ENCODE measurements at places on chromosomes 16 and 17.

DNA sequence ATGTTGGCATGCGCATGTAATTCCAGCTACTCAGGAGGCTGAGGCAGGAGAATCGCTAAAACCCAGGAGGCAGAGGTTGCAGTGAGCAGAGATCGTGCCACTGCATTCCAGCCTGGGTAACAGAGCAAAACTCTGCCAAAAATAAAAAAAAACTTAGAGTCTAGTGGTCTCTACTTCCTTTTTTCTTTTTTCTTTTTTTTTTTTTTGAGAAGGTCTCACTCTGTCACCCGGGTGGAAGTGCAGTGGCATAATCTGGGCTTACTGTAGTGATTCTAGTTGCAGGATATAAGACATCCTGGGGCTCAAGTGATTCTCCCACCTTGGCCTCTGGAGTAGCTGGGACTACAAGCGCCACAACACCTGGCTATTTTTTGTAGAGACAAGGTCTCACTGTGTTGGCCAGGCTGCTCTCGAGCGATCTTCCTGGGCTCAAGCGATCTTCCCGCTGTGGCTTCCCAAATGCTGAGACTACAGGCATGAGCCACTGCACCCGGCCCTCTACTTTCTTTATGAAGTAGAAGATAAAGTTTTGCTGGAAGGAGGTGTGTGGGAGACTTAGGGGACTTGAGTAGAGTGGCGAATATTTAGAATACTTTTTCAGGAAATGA is 47.9 kb upstream of the TAOK1 start:
- DNase-seq: no peak

- no peak for DNase-seq
Measured at GRCh38 chr17:65753348-65753747, 191.9 kb upstream of the AXIN2 start.

GRCh38 chr17:9636501-9636900 is 8.8 kb upstream of the USP43 start:
- no peak for DNase-seq

GRCh38 chr16:67884684-67885083 is at the start of gene NRN1L:
Gene NRN1L (plus strand): TSS chr16:67884885. CDS start chr16:67884904, 19 bp downstream.
- peak; percentile 95 for DNase-seq

DNA sequence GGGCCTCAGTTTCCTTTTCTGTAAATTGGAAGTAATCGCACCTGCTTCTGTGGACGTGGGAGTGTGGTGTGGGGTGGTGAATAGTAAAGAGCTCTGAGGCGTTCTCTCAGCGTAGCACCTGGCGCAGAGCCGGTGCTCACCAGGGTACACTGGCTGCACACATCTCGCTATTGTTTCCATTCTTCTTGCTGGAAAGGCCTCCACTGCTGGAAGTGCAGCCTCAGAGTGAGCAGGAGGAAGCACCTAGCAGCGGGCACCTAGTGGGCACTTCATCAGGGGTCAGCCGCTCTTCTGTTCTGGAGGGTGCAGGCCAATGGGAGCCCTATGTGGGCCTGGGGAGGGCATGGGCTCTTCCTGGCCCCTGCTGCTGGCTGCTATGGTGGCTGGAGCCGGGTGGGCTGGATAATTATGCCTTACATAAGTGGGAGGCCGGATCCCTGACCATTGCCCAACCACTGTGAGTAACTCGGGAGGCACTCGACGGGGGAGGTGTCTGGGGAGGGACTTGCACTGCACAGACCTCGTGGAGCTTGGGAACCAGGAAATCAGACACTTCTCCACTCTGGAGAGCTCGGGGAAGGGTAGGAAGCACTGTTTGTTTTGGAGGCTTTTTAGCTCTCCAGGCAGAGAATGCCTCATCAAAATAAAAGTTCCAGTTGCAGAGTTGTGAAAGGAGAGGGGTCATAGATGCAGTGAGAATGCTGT is 1.7 kb downstream of the MAP2K3 start:
- peak; percentile 99 for DNase-seq

DNA sequence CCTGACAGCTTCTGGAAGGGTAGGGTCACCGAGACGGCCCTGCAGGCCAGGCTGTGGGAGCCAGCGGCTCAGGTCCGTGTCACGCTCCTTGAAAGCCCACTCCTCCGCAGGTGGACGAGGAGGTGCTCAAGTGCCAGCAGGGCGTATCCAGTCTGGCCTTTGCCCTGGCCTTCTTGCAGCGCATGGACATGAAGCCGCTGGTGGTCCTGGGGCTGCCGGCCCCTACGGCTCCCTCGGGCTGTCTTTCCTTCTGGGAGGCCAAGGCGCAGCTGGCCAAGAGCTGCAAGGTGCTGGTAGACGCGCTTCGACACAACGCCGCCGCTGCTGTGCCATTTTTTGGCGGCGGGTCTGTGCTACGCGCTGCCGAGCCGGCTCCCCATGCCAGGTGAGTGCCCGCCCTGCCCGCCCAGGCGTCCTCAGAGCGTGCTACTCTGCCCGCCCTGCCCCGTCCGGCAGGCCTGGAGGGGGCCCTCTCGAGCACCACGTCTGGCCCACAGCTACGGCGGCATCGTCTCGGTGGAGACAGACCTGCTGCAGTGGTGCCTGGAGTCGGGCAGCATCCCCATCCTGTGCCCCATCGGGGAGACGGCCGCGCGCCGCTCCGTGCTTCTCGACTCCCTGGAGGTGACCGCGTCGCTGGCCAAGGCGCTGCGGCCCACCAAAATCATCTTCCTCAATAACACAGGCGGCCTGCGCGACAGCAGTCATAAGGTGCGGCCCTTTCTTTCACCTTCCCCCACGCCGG is 1.3 kb downstream of the NAGS start:
- DNase-seq: no peak

GRCh38 chr16:17469011-17469740 is 1.6 kb downstream of the XYLT1 start:
- DNase-seq: peak; percentile 87

DNA sequence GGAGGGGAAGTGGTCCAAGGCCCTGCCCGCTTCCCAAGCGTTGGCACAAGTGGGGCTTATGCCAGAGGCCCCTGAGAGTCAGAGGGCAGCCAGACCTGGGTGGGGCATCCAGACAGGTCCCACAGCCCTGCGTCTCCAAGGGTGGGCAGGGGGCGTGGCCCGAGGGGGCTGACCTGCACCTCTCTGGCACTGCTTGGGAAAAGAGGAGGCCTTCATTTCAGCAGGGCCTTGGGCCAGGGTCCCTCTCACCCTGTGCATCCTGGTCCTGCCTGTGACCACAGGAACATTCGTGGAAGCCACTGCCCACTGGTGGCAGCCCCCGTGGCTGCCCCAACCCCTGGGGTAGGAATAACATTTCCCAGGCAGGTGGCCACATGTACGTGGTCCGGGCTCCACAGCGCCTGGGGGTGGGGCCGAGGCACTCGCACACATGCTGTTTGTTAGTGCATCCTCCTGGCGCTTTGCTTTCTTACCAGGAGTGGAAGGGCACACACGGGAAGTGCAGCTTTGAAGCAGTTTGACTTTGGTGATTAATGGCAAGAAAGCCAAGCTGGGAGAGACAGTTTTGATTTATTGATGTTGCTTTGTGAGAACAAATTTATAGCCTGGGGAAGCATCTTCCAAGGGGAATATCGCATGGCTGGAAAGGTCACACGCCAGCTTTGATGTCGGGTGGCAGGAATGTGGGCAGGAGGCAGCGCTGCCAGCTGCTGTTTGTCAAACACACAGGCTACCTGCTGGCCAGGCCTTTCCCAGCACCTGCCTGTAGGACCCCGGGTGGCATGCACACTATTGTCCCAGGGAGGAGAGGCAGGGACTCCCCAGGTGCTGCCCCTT is 4.3 kb downstream of the CENPX start:
- DNase-seq: no peak

- no peak for DNase-seq
Measured at GRCh38 chr17:37706446-37706845, 38.4 kb downstream of the HNF1B start.

DNA sequence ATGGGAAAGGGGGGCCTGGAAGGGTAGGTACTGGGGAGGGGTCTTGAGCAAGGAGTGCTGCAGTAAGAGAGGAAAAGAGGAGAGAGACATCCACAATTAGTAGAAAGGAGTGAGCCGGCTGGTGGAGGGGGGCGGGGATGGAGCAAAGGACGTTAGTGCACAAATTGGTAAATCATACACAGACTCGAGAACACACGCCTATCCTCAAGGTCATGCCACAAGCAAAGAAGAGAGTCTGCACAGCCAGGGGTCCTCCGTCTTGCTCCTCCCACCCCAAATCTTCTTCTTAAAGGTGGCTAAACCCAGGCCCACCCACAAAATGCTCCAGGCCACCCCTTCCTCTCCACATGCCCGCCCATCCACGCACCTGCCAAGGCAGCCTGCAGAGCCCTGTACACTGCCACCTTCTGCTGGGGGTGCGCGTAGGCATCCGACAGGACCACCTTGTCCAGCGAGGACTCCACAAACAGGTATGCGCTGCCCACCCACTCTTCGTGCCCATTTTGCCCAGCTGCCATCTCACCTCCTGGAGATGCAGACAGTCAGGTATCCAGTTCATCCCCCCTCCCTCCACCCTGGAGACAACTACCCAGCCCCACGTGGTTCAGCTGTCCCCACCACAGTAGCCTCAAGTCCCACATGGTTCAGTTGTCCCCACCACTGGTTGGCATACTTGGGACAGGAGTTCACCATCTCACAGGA is 3.4 kb downstream of the TRADD start:
- no peak for DNase-seq

DNA sequence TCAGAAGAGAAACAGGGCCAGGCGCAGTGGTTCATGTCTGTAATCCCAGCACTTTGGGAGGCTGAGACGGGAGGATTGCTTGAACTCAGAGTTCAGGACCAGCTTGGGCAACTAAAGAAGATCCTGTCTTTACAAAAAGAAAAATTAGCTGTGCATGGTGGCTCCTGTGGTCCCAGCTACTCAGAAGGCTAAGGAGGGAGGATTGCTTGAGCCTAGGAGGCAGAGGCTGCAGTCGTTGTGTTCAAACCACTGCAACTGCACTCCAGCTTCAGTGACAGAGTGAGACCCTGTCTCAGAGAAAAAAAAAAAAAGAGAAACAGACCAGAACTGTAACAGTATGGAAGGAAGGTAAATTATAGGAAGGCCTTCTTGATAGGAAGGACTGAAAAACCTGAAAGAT is 10.3 kb downstream of the ARL4D start:
- no peak for DNase-seq

DNA sequence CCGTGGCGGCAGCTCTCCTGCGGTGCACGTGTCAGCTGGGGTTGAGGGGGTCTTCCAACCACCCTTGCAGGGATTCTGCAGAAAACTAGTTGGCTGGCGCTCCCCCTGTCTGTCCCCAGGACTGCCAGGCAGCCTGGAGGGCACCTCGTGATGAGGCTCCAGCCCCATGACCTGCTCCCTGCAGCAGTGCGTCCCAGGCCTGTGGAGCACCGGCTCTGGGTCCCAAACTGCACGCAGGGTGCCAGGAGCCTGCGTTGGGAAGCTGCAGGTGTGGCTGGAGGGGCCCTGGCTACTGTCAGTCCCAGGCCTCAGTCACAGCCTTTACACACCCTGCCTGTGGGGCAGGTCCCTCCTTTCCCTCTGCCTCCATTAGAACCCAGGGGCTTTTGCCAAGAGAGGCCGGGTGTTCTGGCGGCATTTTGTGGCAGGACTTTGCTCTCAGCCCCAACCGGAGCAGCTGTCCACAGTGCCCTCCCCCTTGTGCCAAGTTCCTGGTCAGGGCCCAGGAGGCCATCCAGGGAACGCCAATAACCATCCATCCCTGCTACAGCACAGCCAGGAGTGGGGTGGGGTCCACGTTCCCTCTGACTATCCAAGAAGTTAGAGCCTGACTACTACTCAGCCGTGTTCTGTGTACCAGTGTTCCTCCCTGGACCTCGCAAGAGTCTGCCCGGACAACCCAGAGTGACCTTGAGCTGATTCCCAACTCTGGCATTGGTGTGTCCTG is 9.2 kb downstream of the CHMP6 start:
- DNase-seq: no peak

DNA sequence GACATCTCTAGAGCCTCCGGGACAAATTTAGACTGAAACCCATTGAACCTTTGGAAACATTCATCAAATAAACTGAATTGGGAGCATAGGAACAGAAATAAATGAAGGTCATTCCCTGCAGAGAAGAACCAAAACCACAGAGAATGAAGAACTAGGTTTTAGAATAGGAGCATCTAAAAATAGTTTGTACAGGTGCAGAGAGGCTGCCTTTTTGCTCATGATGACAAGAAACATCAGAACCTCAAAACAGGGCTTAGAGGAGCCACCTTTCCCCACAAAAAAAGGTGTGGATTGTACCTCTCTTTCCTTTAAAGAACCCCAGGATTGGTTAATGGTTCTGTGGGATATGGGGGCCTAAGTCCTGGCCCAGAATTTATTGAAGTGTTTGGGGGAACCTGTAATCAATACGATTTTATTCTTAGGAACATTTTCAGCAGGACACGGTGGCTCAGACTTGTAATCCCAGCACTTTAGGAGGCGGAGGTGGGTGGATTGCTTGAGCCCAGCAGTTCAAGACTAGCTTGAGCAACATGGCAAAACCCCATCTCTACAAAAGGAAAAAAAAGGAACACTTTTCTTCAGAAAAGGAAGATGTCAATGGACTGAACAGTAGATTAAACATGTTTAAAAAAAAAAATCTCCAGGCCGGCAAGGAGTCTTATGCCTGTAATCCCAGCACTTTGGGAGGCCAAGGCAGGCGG is 37.7 kb upstream of the SLC47A1 start:
- no peak for DNase-seq

All from EL (cell line).